Thymus (tissue), 14 donors: ENCODE measurements at places on chromosomes 13 and 19.

DNA sequence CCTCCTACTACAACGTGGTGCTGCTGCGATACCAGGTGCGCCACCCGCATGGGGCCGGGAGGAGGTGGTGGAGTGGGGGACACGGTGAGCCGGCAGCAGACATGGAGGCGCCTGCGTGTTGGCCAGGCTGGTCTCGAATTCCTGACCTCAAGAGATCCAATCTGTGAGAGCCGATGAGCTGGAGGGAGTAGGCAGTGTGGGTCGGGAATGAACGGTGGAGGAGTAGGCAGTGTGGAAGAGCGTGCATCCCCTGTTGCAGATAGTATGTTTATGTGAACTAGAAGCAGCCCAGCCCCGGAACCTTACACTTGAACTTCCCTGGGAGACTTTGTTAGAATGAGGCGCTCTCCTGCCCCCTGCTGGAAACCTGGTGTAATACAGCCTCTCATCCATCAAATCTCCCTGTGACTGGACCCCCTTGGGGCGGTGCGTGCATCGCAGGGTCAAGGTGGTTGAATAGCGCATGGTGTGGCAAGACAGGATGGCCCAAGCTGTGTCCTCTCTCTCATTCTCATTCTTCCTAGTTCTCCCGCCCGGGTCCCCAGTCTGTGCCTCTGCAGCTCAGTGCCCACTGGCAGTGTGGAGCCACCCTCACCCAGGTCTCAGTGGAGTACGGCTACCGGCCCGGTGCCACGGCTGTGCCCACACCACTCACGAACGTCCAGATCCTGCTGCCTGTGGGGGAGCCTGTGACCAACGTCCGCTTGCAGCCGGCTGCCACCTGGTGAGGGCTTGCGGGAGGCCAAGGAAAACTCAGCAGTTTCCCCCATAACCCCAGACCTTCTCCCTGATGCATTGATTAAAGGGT lies 10.5 kb upstream of the B3GNT3 start:
- H3K27ac ChIP-seq = no peak overlapping the region
- H3K27me3 ChIP-seq = no peaks in the 10 kb centered on the region
- no peak overlapping the region for H3K4me3 ChIP-seq
- peak; percentile 56 for DNase-seq

DNA sequence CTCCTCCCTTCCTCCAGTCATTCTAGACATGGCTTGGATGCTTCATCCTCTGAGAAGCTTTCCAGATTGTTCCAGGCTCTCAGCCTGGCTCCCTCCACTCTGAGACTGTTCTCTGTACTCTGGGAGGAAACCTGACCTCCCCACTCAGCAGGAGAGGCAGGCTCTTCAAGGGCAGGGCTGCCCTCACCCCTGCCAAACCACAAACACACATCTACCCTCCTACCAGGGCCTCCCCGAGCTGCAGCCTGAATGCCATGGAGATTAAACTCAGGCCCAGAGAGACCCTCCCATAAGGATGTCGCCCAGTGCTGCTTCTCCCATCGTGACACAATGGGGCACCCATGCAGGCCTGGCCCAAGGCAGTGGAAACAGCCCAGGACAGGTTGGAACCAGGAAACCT lies 16.2 kb downstream of the NUMBL start:
- peaks cover 28% of the 10 kb centered on the region for H3K36me3 ChIP-seq
- H3K4me1 ChIP-seq = peaks cover 8% of the 10 kb centered on the region
- no peak for DNase-seq

- no peaks in the 10 kb centered on the region for H3K4me1 ChIP-seq
- no peaks in the 10 kb centered on the region for H3K27me3 ChIP-seq
- no peak for DNase-seq
- H3K27ac ChIP-seq = no peak overlapping the region
Observed at GRCh38 chr13:102658660-102659059, 36.2 kb downstream of the METTL21C start.

DNA sequence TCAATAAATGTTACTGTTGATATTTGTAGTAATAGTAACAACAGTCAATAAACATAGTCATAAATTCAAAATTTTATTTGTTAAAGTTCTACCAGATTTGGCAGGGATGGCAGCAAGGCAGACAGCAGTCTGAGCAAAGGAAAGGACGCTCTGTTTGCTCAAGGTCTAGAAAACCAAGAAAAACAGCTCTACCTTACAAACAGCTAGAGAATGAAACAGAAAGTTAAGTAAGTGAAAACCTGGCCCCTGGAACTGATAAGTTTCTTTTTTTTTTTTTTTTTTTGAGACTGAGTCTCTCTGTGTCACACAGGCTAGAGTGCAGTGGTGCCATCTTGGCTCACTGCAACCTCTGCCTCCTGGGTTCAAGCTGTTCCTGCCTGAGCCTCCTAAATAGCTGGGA lies 27.9 kb downstream of the ENOX1 start:
- no peaks in the 10 kb centered on the region for H3K36me3 ChIP-seq
- no peak for DNase-seq
- no peak overlapping the region for H3K4me3 ChIP-seq
- no peak overlapping the region for H3K27ac ChIP-seq
- H3K27me3 ChIP-seq = no peaks in the 10 kb centered on the region

GRCh38 chr13:40283666-40284065 lies 382.8 kb downstream of the FOXO1 start:
- DNase-seq = no peak
- no peaks in the 10 kb centered on the region for H3K4me1 ChIP-seq
- no peaks in the 10 kb centered on the region for H3K36me3 ChIP-seq
- no peaks in the 10 kb centered on the region for H3K27me3 ChIP-seq

DNA sequence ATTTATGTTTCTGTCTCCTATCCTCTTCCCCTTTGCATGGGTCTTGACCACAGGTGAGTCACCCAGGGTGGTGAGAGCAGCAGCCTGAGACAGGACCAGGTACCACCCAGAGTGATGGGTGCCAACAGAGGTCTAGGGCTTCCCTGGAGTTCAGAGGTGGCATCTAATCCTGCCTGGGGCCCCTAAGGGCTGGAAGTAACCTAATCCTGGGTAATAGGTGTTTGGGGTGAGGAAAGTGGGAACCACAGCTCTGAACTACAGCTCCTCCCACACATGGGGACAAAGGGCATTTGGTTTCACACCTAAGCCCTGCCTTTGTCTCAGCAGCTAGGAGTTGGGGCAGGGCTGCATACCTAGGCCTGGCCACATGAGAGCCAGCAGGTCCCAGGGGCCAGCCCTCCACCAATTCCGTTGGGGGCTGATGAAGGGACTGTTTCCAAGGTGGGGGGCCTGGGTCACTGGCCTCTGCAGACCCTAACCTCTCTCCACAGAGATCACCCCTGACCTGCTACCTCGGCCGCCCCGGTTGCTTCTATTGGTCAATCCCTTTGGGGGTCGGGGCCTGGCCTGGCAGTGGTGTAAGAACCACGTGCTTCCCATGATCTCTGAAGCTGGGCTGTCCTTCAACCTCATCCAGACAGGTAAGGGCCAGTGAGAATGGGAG lies 8.0 kb downstream of the SPHK2 start:
- H3K4me3 ChIP-seq = no peak overlapping the region
- peaks cover 51% of the 10 kb centered on the region for H3K36me3 ChIP-seq
- H3K4me1 ChIP-seq = peaks cover 44% of the 10 kb centered on the region
- no peak for DNase-seq

- H3K36me3 ChIP-seq = peaks cover 47% of the 10 kb centered on the region
- DNase-seq = no peak
- no peaks in the 10 kb centered on the region for H3K27me3 ChIP-seq
- no peak overlapping the region for H3K4me3 ChIP-seq
Observed at GRCh38 chr19:628168-628567, 5.2 kb downstream of the POLRMT start.

GRCh38 chr13:98975822-98976261 lies 2.0 kb downstream of the DOCK9 start:
- peak overlapping the region; percentile 79 for H3K27ac ChIP-seq
- no peaks in the 10 kb centered on the region for H3K27me3 ChIP-seq
- peak overlapping the region; percentile 59 for H3K4me3 ChIP-seq

GRCh38 chr13:90385781-90386489 lies 961.6 kb upstream of the MIR17HG start:
- H3K4me3 ChIP-seq = no peak overlapping the region
- H3K27ac ChIP-seq = no peak overlapping the region
- no peak for DNase-seq
- no peaks in the 10 kb centered on the region for H3K4me1 ChIP-seq
- H3K36me3 ChIP-seq = no peaks in the 10 kb centered on the region

DNA sequence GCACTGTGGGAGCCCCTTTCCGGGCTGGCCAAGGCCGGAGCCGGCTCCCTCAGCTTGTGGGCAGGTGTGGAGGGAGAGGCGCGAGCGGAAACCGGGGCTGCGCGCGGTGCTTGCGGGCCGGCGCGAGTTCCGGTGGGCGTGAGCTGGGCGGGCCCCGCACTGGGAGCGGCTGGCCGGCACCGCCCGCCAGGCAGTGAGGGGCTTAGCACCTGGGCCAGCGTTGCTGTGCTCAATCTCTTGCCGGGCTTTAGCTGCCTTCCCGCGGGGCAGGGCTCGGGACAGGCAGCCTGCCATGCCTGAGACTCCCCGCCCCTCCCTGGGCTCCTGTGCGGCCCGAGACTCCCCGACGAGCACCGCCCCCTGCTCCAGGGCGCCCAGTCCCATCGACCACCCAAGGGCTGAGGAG lies 405.2 kb upstream of the PRR20A start:
- H3K36me3 ChIP-seq = no peaks in the 10 kb centered on the region
- no peak for DNase-seq

GRCh38 chr19:32876236-32876918 lies 6.8 kb upstream of the SLC7A9 start:
- no peaks in the 10 kb centered on the region for H3K4me1 ChIP-seq
- no peak overlapping the region for H3K27ac ChIP-seq
- DNase-seq = no peak
- no peaks in the 10 kb centered on the region for H3K27me3 ChIP-seq
- H3K36me3 ChIP-seq = no peaks in the 10 kb centered on the region

GRCh38 chr13:28719227-28720055 lies 671 bp upstream of the SLC46A3 start:
- no peaks in the 10 kb centered on the region for H3K36me3 ChIP-seq
- peaks cover 6% of the 10 kb centered on the region for H3K4me1 ChIP-seq
- peak; percentile 10 for DNase-seq
- peak overlapping the region; percentile 33 for H3K27ac ChIP-seq

DNA sequence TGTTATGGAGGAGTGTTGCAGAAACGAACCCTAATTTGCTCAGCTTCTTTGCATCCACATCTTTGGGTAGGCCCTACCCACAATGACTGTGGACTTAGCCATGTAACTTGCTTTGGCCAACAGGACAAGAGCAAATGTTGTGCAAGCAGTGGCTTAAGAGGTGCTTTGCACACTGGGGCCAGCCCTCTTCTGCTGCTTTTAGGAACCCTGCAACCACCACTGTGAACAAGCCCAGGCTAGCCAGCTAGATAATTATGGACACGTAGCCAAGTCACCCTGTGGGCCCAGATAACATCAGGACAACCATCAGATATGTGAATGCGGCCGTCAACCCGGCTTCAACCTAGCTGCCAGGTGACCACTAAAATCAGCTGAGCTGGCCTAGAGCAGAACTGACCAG lies 17.1 kb downstream of the C19orf47 start:
- no peak for DNase-seq
- no peaks in the 10 kb centered on the region for H3K27me3 ChIP-seq
- H3K36me3 ChIP-seq = peaks cover 76% of the 10 kb centered on the region
- H3K27ac ChIP-seq = no peak overlapping the region

DNA sequence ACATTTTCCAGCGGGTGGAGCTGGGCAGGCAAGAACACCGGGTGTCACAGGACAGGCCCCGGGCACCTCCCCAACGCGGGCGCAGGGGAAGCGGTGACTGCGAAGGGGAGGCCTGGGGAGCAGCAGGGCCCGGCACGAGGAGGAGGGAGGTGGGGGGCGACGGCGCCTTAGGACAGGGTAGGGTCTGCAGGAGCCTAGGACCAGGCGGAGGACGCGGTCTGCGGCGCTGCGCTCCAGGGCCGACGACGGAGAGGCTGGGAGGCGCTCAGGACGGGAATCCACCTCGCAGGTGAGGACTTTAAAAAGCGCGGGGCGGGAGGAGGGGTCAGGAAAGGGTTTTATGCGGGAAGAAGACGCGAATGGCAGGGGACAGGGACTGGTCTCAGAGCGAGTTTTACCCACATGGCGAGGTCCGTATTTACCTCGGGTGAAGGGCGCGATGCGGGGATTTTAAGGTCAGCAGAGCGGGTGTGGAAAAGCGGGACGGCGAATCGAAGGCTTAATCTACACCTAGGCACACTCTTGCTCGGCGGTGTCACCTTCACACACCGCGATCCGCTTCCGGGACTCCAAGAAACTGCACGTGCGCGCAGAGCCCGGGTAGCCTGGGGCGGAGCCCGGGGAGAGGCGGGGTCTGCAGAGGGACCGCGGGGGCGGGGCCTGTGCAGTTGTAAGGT lies 13.5 kb downstream of the ERVV-2 start:
- H3K36me3 ChIP-seq = no peaks in the 10 kb centered on the region
- no peaks in the 10 kb centered on the region for H3K4me1 ChIP-seq
- peaks cover 6% of the 10 kb centered on the region for H3K27me3 ChIP-seq
- H3K4me3 ChIP-seq = no peak overlapping the region

GRCh38 chr13:46621133-46621532 lies 68.2 kb downstream of the LRCH1 start:
- DNase-seq = no peak
- no peaks in the 10 kb centered on the region for H3K36me3 ChIP-seq
- no peaks in the 10 kb centered on the region for H3K27me3 ChIP-seq
- no peak overlapping the region for H3K4me3 ChIP-seq

- peak; percentile 32 for DNase-seq
- H3K4me1 ChIP-seq = no peaks in the 10 kb centered on the region
- H3K4me3 ChIP-seq = no peak overlapping the region
- no peaks in the 10 kb centered on the region for H3K27me3 ChIP-seq
- H3K36me3 ChIP-seq = no peaks in the 10 kb centered on the region
Observed at GRCh38 chr13:26929971-26930730, 169.6 kb upstream of the GPR12 start.

DNA sequence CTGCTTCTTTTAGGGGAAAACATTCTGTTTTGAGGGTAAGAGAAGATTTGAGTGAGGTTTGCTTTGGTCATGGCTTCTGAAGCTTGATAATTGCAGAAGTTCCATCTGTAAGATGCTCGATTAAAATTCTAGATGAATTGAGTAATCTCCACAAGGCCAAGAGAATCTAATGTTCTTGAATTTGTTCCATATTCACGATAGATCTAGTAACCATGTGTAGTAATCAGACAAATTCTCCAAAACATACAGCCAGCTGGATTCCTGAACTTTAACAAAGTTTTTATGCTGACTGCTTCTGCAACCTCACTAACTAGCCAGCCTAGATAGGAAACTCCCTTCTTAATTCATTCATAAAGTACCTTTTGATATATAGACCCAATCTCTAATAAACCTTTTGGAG lies 92.7 kb downstream of the COL4A2 start:
- H3K4me3 ChIP-seq = no peak overlapping the region
- H3K27ac ChIP-seq = no peak overlapping the region
- DNase-seq = no peak
- H3K36me3 ChIP-seq = no peaks in the 10 kb centered on the region
- H3K4me1 ChIP-seq = no peaks in the 10 kb centered on the region

GRCh38 chr13:30074431-30074830 lies 224.0 kb upstream of the UBL3 start:
- no peaks in the 10 kb centered on the region for H3K36me3 ChIP-seq
- H3K4me3 ChIP-seq = no peak overlapping the region
- no peak overlapping the region for H3K27ac ChIP-seq
- H3K4me1 ChIP-seq = no peaks in the 10 kb centered on the region
- DNase-seq = no peak
